Suprapubic skin (tissue), 4 donors: ENCODE measurements at places on chromosomes 4 and X.

DNA sequence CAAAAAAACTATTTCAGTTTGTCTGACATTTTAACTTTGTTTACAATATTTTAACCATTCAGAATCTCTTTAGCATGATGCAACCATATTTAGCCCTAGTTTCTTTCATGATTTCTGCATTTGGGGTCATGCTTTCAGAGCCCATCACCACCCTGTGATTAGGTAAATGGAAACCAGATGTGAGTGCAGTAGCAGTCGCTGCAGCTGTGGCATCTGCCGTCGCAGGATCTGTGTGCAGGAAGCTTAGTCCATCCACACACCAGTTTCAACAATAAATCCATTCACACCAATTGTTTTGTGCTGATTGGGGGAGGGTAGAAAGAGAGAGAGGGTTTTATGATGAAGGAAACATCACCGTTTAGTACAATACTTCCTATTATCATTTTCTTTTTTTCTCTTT is 130.5 kb downstream of the CPEB2 start:
- DNase-seq, result no peak

- no peak for DNase-seq
These were observed 51.9 kb downstream of the FAM114A1 start for GRCh38 chr4:38919494-38919893.

GRCh38 chr4:158767451-158767850 is 1.4 kb upstream of the FNIP2 start:
- DNase-seq, result no peak

GRCh38 chr4:113732-114131 is 10.6 kb upstream of the ZNF718 start:
- DNase-seq, result no peak

DNA sequence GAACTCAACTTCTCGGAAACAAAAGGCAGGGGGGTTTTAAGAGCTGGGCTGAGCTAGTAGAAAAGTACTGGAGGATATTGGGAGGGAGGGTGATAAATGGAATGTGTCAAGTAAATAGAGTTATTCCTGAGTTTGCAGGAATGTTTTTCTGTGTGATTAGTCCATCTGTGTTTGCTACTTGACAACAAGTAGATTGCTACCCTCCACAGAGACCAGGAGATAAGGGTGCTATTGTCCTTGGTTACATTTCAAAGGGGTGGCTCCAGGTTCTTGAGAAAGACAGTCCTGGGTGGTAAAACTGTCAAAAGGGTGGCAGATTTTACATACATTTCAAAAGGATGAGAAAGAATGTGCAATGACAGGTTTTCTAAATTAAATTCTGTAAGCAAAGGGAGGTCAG is 181.2 kb upstream of the PPP3CA start:
- no peak for DNase-seq

DNA sequence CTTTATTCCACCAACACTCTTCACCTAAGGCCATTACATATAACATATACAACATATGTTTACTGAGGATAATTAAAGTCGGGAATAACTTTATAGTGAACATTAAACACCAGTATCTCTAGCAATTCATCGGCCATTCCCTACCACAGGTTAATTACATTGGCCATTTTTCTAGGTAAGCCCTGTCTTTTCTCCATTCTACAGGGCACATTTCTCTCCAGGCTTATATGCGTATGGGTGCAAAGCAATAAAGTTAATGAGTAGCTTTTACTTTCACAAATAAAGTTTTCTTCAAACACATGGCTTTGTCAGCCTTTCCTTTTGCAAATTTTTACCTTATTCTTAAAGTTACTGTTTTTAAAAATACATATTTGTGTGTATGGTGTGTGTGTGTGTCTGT is 111.9 kb upstream of the IQCM start:
- no peak for DNase-seq

DNA sequence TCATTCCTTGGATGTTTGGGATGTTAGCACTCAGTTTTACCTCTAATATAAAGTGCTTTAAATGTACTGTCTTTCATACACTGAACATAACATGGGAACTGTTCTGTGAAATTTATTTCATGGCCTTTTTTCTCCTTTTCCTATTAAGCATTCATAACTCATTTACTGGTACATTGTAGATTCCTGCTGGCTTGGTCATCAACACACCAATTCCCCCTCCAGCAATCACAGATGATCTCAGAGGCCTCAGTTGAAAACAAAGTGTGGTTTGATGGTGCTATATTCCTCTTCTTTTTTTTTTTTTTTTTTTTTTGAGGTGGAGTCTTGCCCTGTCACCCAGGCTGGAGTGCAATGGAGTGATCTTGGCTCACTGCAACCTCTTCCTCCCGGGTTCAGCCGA is 61.9 kb upstream of the FAM47B start:
- no peak for DNase-seq

- DNase-seq, result no peak
These were observed 33.6 kb downstream of the FAM193A start for GRCh38 chr4:2570036-2570435.

DNA sequence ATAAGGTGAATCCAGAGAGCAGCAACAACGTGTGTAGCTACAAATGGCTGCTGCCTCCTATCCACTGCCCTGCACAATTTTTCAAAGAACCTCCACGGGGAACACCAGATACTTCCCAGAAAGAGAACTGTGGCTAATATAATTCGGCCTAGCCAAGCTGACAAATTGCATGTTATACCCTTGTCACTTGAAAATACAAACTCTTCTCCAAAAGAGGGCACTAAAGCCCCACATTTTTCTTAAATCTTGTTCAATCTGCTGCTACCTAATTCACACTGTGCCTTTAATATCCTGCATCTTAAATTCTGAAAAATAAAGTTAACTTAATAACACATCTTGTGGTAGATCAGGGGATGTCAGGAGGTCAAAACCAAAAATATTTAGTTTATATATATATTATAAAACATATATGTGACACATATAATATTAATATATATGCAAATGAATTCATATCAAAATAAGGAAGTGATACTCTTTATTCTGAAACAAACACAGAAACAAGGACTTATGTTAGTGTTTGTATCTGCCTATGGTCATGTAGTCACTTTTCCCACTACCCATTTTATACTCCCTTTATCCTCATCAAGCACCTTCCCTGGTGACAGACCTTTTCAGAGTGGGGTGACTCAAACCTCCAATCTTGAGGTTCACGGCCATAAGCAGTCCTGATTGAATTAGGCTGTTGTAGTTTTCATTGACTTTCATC is 24.1 kb downstream of the CT45A1 start:
- DNase-seq, result no peak

GRCh38 chr4:3168029-3168428 is 80.9 kb upstream of the MSANTD1 start:
- DNase-seq, result no peak

GRCh38 chr4:173337463-173337862 is 3.3 kb upstream of the HMGB2 start:
- DNase-seq, result no peak

- no peak for DNase-seq
These were observed 75.9 kb downstream of the COQ2 start for GRCh38 chr4:83208371-83209365.

DNA sequence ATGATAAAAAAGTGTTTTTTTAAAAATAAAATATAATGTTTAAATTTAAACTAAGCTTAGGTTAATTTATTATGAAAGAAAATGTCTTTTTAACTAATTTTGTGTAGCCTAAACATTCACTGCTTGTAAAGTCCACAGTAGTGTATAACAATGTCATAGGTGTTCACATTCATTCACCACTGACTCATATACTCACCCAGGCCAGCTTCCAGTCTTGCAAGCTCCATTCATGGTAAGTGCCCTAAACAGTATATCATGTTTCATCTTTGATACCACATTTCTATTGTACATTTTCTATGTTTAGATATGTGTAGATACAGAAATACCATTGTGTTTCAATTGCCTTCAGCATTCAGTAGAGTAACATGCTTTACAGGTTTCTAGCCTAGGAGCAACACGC is 530.3 kb downstream of the EPHA5 start:
- no peak for DNase-seq

GRCh38 chr4:76546759-76547742 is 112.0 kb downstream of the SHROOM3 start:
- no peak for DNase-seq

- DNase-seq, result no peak
These were observed 93.3 kb downstream of the MAMLD1 start for GRCh38 chrX:150456466-150456865.

DNA sequence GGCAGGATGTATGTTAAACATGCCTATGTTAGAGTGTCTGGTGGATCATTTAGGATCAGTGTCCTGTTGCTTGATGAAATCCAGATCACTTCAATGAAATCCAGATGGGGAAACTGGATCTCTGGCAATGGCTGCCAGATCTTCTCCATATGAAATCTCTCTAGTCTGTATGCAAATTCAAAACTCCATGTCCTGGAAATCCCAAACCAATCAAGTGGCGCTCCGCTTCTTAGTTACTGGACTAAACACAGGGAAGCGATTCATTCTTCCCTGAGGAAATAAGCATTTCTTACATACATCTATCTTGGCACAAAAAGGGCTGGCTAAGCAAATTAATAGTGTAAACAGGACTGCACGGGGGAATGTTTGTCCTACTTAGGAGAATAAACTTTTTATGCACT is 94.9 kb downstream of the HDAC8 start:
- no peak for DNase-seq

DNA sequence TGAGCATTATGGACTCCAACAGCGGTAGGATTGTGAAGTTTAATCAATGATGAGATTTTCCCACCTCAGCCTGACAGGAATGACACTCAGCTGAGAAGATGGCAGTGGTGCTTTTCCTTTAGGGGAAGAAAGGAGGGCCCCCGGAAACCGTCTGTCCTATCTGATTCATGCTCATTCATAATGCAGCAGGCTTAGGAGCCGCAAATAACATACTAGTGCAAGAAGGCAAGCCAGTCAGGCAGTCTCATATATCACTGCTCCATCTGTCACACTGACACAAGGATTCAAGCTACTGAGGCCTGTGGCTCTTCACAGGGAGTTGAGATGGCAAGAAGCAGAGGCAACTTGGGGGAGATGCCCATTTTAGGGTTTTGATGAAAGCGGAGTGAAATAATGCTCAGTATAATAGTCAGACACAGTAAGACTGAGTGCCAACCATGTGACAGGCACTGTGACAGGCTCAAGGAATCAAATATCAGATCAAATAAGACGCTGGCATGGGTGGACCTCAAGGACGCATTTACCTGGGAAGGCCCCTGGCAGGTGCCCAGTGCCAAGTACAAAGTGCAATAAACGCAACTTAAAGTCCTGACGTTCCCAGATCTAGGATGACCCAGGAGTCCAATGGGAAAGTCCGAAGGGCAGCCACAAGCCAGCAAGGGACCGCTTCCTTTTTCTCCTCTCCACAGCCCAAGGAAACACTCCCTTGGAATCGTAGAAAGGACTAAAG is 63.4 kb downstream of the FHDC1 start:
- no peak for DNase-seq

GRCh38 chr4:94491322-94491721 is 39.6 kb downstream of the PDLIM5 start:
- no peak for DNase-seq

- no peak for DNase-seq
These were observed 770.8 kb upstream of the PRKX start for GRCh38 chrX:4484266-4484665.

DNA sequence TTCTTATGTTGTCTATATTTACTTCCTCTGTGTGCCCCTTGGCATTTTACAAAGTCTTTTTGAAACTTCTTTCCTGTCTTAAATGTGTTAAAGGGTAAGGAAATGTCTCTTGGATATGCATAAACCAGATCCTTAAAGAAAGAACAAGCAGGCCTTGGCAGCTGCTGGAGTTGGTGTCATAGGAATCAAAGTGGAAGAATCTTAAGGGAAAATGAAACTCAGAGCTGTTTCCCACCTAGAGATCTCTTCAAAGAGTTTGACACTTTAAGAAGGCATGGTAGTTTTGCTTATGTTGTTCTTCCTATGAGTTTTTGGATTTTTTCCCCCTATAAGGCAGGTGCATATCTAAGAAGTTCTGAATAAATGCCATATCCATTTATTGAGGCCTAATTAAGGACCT is 37.0 kb upstream of the CWH43 start:
- no peak for DNase-seq

GRCh38 chr4:86122404-86122803 is 237.4 kb downstream of the MAPK10 start:
- no peak for DNase-seq

DNA sequence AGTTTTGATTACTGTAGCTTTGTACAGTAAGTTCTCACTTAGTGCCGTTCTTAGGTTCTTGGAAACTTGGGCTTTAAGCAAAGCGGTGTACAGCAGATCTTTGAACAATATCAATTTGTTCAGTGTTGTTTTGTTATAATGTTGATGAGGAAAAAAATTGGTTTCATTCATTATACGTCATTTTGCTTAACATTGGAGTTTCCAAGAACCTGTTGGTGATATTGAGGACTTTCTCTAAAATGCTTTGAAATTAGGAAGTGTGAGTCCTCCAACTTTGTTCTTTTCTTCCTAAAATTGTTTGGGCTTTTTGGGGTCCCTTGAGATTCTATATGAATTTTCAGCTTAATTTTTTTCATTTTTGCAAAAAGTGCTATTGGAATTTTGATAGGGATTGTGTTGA is 49.1 kb downstream of the STAG2 start:
- DNase-seq, result no peak

- DNase-seq, result no peak
These were observed 244.3 kb downstream of the GPAT3 start for GRCh38 chr4:83780053-83780733.

DNA sequence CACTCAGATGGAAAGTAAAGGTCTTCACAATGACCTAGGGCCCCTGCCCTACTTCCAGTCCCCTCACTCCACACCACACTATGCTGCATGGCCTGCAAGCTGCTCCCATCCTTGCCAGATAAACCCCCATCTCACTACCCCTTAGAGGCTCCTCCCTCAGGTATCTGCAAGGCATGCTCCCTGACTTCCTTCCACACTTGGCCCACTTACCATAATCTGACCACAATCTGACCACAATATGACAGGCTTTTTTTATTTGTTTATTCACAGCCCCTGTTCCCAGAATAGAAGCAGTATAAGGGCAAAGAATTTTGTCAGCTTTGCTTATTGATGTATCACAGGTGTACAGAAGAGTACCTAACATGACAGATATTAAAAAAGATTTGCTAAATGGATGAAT is 124.7 kb downstream of the CAMK2D start:
- no peak for DNase-seq

DNA sequence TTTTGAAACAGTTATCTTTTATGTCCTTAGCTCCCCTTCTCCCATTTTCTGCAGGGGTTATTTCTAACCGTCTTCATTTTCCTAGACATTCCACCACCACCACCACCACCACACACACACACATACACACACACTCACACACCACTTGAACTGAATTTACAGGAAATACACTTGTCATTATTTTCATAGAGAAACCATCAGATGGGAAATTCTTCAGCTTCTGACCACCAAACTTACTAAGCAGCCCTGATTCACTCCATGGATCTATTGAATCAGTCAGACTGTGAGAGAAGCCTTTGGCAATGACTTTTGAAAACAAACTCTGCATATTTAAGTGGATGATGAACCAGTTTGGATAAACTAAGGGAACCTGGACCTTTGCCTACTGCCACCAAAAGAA is 210.1 kb upstream of the NHS start:
- DNase-seq, result no peak

- no peak for DNase-seq
These were observed 6.7 kb upstream of the TMEM154 start for GRCh38 chr4:152686452-152687013.

- no peak for DNase-seq
These were observed 9.3 kb downstream of the DIPK2B start for GRCh38 chrX:45191383-45191782.
